Stimulated activated CD4-positive, alpha-beta T cell treated with anti-CD3 and anti-CD28 coated beads, Interleukin-15, amount 100 ng/mL, for 48 hours (primary cell): ENCODE measurements at places on chromosomes 11 and 22.

DNA sequence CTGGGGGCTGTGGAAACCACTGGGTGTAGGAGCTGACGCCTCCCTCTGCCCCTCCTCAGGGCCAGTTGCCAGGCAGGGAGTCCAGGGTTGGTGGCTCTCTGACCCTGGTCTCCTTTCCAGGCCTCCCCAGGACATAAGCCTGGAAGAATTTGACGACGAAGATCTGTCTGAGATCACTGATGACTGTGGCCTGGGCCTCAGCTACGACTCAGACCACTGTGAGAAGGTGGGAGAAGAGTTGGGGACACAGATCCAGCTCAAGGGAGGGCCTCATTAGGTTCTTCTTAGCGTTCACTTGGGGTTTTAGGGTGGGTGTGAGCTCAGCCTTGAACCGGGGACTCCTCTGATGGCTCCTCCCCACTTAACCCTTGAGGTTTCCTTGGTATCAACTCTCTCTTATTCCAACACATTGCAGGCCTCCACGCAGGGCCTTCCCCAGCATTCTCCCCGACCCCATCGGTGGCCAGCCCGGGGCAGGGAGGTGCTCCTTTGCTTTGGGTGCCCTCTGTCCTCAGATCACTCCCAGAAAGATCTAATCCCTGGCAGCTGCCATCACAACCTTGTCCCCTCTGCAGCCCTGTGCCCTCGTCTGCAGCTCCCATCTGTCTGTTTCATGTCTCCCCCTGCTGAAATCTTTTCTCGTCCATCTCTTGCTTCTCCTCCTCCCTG is 1.2 kb downstream of the MAPK8IP2 start:
- DNase-seq: no peak

DNA sequence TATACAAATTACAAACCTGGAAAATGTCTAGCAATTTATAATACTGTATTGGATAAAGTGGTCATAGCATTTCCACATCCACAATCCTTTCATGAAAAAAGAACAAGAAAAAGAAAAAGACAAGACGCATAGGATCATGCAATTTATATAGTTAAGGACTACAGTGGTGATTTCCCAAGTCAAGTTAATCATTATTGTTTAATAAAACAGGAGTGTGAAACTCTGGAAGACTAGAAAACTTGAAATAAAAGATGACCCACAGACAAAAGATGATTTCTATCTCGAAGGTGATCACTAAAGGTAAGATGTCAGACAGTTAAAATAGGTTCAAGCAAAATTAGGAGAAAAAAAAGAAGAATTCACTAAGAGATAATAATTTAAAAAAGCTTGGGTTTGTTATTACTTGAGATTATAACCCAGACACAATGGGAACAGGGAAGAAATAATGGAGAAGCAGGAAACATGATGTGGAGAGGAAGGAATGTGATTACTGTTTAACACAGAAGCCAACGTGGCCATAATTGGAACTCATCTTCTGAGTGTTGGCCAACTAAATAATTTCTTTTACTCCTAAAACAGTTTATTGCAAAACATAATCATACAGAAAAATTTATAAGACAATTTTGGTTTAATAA is 441.2 kb upstream of the ANO3 start:
- DNase-seq: no peak

- no peak for DNase-seq
Measured at GRCh38 chr11:61460474-61460881, 30.6 kb downstream of the SDHAF2 start.

- no peak for DNase-seq
Measured at GRCh38 chr11:74070723-74071492, 62.0 kb upstream of the UCP3 start.

DNA sequence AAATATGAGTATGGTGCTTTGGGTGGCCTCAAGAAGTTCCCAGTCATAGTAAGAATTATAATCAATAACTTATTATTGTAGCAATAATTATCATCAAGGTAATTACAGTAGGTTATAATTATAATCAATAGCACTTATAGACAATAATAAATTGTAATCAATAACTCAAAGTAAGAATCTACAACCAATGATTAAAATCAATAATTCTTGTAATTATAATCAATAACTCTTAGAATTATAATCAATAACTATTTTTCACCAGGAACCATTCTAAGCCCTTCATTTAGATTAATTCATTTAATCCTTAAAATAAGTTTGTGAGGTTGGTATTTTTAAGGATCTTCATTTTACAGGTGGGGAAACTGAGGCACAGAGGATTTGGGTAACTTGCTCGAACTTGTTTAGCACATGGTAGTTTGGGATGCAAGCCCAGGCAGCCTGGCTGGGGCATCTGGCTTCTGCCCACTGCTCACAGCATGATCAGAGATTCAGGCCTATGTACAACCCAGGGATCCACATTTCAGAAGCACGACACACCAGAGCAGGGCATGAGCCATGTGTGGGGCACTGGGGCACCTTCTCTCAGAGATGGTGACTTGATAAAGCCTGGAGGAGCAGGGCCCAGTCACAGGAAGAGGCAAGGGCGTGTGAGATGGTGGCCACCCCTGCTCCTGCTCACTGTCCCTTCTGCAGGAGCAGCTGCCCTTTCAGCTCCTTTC is 46.6 kb downstream of the SLC1A2 start:
- no peak for DNase-seq

- DNase-seq: no peak
Measured at GRCh38 chr11:114026355-114026754, 33.2 kb upstream of the ZBTB16 start.

- DNase-seq: no peak
Measured at GRCh38 chr11:132451942-132452601, 1080.2 kb downstream of the OPCML start.

DNA sequence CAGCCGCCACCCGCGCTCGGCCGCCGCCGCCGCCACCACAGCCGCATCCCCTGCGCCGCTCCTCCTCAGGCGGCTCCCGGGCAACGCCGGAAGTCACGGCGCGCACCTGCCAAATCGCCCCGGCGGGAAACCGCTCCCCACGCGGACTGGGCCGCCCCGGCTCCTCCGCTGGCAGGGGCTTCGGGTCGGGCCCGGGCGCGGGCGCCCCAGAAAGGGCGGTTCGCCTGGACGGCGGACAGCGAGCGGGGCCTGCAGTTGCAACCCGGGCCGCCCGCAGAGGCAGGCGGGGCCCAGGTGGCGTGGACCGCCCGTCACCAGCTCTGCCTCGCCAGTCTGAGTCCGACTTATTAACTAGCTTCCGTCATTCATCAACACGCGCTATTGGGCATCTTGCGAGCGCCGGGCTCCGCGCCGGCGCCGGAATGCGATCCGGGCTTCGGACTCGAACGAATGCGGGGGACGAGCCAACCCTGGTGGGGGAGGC is at the start of gene HIRA:
TSS of gene HIRA (minus strand) at position 85 of the 484 bp plus-strand sequence. CDS start 257 bp downstream, outside the sequence.
- DNase-seq: peak; percentile 78

GRCh38 chr22:50084080-50084477 is 1.1 kb downstream of the MLC1 start:
- DNase-seq: no peak

- no peak for DNase-seq
Measured at GRCh38 chr11:10452211-10452767, 2.8 kb upstream of the AMPD3 start.
